ENCODE measurements at places on chromosomes 5 and 9.

GRCh38 chr5:79119486-79119885 is 7.9 kb downstream of the BHMT start:
- DNase-seq, result no peak

DNA sequence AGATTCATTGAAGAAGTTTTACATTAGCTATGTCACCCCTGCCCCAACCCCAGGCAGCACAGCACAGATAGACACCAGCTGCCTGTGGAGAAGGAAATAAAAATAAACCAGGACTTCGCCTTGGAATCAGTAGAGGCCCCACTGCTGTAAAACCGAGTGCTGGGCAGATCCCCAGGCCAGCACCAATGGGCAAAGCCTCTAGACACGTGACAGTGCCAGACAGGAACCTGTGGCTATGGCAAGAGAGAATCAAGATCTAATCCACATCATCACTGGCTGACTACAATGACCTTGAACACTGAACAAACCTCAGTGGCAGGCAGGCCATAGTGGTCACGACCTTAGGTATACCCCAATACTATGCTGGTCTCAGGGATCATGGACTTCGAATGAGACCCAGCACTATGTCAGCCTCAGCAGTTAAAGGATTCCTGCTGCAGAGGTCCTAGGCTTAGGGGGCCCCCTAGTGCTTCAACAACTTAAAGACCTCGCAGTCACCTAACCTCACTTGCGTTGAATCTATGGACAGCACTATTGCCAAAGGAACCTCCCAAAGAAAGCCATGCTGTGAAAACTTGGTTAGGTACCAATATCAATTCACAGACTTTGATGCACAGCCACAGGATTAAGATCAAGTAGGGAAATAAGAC is 2118.6 kb upstream of the C9orf72 start:
- no peak for DNase-seq

- DNase-seq, result no peak
These were observed 199.8 kb downstream of the MAPKAP1 start for GRCh38 chr9:125507226-125507625.

GRCh38 chr5:43514471-43514815 is 505 bp downstream of the C5orf34 start:
- DNase-seq, result no peak

DNA sequence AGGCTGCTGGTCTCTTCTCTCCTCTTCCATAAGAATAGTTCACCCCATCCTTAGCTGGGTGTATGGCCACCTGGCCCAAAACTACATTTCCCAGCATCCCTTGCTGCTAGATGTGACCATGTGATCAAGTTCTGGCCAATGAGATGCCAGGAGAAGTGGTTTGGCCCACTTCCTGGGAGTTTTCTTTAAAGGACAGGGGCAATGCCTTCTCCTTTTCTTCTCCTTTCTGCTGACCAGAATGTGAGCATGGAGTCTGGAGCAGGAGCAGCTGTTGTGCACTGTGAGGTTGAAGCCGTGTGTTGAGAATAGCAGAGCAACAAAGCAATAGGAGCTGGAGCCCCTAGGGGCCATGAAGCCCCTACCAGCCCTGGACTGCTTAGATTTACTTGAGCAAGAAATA is 36.8 kb downstream of the C9orf50 start:
- DNase-seq, result no peak

- no peak for DNase-seq
These were observed 117.3 kb upstream of the LHFPL2 start for GRCh38 chr5:78765756-78766411.

DNA sequence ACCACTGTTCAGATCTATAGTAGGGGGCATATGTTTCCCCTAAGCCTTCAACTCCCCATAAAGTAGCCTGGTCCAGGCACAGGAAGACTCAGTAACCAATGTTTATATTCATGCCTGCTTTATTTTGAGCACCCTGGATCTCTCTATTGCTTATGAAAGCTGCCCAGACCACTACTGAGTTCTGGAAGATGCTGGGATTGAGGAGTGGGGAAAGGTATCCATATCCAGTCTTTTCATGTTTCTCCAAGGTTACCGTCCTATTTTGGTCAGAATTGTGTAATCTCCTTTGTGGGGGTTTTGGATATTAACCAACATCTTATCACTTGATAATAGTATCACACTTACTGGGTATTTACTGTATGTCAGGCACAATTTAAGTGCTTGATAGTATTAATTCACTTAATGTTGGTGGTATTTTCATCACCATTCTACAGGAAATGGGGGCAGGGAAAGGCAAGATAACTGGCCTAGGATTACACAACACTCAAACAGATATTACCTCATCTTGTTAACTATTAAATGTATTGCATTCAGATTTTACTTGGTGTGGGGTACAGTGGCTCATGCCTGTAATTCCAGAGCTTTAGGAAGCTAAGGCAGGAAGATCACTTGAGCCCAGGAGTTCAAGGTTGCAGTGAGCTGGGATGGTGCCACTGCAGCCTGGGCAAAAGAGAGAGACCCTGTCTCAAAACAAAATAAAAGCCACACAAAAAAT is 36.3 kb downstream of the RUSC2 start:
- DNase-seq, result no peak

GRCh38 chr5:168159425-168159824 is 132.0 kb upstream of the WWC1 start:
- DNase-seq, result peak; percentile 69

GRCh38 chr9:125896404-125896803 is 149.2 kb downstream of the PBX3 start:
- DNase-seq, result no peak

GRCh38 chr5:2326601-2327000 is 424.9 kb downstream of the IRX2 start:
- no peak for DNase-seq

DNA sequence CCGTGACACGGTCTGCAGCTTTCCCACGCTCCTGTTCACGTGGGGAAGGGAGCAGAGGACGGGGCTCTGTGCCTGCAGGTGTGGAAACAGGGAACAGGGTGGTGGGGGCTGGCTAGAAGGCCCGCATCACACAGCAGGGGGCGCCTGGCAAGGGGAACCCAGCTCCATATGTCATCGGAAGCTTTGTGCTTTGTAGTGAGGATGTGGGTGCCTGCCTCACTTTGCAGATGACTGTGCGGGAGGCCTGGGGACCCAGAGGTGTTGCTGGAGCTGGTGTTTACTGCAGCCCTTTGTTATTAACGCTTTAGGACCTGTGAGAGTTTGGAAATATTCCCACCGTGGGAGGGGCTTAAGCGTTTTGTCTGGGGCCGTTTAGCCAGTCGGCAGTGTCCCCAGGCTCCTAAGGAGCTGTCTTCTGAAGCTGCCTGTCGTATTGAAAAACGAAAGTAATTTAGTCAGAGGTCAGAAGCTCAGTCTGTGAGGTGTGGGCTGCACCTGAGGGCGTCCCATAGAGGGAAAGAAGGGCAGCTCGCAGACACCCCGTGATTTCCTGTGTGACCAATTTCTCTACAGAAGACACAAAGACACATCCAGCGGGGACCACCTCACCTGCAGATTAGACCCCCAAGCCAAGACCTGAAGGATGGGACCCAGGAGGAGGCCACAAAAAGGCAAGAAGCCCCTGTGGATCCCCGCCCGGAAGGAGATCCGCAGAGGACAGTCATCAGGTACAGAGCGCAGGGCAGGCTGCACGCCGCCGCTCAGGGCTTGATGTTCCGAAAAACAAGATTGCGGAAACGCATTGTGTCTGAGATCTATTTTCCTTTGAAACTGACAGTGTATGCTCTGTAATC is 9.1 kb downstream of the MAN1B1 start:
- DNase-seq, result no peak

DNA sequence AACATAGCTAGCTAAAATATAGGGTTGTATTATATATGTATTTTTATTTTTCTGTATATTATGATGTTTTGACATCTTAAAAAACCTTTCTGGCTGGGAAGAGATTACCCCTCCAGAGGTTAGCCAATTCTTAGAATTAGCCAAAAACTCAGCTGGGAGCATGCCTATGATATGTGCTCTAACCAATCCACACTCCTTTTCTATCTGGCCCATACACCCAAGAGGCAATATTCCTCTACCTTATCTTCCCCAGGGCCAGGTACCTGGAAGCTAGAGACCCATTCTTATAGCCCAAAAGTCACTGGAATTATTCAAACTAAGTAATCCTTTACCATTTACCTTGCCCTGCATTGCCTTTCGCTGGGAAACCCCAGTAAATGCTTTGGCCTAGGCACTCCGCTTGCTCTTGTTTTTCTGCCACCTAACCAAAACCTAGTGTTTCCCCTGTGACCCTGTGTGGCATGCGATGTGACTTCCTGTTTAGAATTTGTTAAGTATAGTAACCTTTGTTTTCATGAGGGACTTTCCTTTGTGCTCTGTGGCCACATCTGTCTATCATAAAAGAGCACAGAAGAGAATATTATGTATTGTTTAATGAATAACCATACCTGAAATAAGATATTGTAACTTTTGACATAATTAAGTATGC is 37.4 kb downstream of the CSNK1G3 start:
- no peak for DNase-seq

DNA sequence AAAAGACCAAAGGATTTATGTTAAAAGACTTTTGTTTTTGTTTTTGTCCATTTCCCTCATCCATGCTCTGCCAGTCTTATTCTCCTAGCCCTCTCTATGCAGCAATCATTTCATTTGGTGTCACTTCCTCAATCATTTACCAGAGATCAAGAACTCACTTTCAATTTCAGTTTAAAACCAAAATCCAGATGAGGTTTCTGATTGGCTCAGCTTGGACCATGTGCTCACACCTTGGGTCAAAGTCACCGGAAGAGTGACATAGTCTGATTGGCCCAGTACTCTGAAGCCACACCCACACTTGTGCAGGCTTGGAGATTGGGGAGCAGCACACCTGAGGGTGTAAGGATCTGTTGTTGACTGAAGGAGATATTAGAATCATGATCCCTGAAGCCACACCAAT is 79.6 kb downstream of the TLR4 start:
- DNase-seq, result no peak

GRCh38 chr5:15693933-15694332 is 194.0 kb downstream of the FBXL7 start:
- DNase-seq, result no peak

DNA sequence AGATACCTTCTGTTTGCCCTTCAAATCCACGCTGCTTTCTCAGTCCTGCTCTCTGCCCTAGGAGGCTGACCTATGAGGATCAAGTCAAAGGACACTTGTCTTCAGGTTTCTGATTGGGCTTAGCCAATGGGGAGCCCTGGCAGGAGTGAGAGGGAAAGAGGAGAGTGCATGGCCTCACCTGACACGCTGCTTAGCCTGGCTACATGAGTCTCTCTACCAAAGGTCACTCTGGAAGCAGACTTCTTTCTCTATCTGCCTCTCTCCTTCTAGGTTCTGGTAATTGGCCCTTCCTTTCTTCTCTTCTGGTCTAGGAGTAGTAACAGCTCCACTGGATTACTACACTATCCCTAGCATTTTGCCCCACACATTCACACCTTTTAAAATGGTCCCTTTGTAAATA is 13.1 kb downstream of the ARSB start:
- DNase-seq, result no peak

GRCh38 chr9:74107692-74108091 is 389.4 kb upstream of the RORB start:
- DNase-seq, result no peak

DNA sequence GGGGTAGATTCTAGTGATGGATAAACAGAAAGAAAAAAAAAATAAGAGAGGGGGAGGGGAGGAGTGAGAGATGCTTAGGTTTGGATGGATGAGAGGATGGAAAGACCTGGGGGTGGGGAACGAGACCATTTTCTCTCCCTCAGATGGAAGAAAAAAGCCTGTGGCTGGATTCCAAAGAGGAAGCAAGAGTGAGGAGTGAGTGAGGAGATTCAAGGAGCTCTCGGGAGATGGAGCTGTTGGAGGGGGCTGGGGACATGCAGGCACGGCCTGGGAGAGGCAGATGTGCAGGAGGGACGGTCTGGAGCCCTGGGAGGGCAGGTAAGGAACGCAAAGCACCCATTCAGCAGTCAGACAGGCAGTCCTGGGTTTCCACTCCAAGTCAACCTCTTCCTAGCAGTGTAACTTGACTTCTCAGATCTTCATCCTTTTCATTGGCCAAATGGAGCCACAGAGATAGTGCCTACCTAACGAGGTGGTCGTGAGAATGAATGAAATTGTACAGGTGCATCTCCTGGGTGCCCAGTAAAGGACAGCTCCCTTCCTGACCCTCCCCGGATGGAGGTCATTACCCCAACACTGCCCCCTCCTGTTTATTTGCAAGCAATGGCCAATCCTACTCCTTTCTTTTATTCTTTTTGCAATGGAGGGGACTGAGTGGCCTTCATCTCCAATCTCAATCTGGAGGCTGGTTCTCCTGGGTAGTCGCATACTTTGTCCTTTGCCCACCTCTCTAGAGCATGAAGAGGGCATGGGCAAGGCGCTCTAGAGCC is 52.2 kb downstream of the PCDH1 start:
- DNase-seq, result no peak

GRCh38 chr5:51376509-51376908 is 6.7 kb upstream of the ISL1 start:
- peak; percentile 61 for DNase-seq

DNA sequence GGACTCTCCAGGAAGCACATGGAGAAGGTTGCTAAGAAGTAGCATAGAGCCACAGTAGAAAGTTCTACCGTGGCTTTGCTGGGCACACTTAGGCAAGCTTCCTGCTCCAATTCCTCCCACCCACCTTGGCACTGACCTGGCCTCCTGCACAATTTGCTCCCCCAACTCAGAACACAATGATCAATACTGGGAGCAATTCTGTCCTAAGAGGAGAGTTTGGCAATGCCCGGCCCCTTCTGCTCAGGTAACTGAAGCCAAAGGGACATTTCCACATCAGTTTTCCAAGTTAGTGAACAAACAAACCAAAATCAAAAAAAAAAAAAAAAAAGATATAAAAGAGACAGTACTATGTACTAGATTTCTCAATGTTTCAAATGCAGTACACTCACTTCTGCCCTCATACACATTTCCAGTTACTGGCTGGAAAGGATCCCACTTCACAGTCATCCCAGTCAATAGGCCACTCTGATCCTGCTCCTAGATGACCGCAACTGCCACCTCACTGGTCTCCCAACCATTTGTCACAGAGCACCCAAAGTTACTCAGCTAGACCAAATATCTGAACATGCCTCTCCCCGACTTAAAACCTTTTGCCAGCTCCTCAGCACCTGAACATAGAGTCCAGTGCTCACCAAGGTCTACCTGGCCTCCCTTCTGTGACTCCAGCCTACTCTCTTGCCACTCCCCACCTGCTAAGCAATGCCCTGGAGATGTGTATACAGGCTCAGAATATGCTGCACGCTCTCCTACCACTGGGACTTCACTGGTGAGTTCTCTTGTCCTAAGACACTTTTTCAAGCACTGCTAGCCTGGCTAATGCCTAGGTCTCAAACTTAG is 21.3 kb downstream of the ABCA1 start:
- no peak for DNase-seq

GRCh38 chr5:39896706-39897105 is 471.9 kb upstream of the DAB2 start:
- DNase-seq, result no peak
